T1000 (cell line): ENCODE measurements at places on chromosomes 5 and 9.
A peak's percentile ranks its signal among the peaks of the same experiment; 100 is the strongest.

DNA sequence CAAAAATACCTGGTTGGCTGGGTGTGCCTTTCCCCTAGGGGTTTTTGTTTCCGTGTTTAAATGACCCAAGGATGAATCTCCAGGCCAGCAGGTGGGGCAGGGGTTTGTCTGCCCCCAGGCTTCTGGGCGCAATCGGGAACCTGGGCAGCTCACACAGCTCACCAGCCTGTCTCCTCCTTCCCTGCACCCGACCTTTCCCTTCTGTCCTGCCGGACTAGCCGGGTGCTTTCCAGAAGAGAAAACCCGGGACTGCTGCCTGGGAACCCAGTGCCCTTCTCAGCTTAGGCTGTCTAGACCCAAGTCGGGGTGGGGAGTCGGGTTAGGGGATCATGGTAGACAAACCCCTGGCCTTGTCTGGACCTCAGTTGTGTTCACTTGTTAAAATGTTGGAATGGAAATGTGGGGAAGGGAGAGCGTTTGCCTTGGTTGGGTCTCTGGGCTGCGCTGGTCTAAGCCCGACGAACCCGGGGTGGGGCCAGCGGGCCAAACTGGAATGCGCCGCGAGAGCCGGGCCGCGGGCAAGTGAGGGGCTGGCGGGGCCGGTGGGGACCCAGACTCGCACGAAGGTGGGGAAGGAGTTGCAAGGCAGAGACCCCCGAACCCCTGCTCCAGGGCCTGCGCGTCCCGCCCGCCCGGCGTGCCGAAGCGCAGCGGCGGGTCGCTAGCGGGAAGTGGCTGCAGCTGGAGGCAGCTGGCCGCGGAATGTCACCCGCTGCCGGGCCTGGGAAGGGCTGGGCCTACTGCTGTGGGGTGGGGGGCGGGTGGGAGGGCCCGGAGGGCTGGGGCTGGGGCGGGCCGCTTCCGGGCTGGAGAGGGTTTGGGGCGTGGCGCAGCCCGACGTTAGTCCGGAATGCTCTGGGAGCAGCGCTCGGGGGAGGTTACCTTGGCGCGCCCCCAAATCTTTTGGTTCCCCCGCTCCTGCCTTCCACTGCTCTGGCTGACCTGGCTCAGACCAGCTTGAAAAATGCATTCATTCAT is 84.6 kb downstream of the DAB2IP start:
- DNase-seq = no peak

DNA sequence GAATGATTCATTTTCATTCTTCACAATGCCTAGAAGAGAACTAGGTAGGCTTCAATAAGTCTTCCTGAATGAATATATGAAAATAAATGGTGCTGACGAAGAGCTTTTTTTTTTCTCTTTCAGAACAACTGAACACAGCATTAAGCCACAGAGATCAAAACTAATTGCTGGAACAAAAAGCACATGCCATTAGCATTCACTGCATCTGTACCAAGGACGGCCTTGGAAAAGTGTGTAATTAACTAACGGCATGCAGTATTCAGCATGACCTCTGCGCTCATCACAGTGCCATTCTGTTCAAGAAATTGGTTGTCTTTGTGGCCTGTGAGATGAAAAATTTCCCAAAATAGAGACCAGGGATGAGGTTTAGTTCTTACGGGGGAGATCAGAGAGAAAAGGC is 99.3 kb downstream of the NUDT12 start:
- no peak for DNase-seq

DNA sequence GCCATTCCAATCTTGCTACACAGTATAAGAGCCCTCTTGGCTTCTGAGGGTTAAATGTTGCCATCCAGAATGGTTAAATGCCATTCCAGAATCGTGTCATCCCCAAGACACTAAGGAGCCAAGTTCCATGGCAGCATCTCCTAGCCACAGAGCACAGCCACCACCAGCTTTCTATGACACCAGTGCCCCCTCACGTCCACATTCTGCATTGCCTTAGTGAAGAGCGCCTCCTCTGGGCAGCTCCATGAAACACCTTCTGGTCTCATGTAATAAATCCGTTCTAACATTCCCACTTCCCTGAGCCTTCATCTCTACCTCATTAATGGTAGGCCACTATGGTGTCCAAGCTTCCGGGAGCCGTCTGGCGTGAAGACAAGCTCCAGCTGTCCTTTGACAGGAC is 12.4 kb downstream of the CBY3 start:
- no peak for DNase-seq

- no peak for DNase-seq
Measured at GRCh38 chr9:136824496-136825225, 16.9 kb downstream of the RABL6 start.

- DNase-seq = no peak
Measured at GRCh38 chr5:68273717-68274409, 58.3 kb downstream of the PIK3R1 start.

DNA sequence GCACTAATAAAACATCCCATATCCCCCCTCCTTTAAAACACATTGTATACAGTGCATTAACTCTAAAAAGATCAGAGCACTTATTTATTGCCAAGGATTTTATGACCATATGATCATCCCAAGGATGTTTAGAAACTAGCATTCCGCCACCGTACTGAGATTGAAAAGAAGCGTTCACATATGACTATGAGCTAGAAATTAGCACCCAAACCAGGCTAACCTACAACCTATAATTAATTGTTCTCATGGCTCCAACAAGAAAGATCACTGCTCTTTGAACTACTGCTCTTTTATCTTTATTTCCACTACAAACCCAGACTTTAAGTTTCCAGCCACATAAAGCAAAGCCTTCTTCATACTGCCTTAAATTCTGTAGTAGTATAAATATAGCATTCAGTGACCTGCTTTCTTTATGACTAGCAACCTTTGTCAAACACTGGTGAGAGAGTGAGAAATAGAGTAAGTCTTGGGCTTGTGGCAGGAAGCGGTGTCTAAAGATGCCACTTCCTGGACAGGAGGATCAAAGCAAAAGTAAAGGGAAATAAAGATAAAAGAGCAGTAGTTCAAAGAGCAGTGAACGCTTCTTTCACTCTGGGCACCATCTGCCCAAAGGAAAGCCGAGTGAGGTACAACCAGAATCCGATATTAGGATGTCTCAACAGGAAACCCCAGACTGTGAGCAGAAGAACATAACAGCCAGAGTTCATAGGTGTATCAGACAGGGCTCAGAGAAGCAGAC is 151.1 kb upstream of the ERCC6L2 start:
- no peak for DNase-seq

- DNase-seq = no peak
Measured at GRCh38 chr9:91809581-91810285, 140.3 kb downstream of the ROR2 start.

DNA sequence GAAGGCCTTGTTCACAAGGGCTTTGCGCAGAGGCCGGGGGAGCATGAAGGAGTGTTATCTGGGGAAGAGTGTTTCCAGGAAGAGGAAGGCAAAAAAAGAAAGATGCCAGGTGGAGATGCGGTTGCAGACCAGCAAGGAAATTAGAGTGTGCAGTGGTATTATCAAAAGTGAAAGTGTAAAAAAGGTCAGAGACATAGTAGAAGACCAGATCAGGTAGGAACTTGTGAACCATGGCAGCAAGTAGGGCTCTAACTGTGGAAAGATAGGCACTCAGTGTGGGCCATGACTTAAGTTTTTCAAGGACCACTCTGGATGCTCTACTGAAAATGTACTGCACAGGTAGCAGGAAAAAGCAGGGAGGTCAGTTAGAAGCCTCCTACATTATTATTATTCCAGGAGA is 90.1 kb upstream of the SPOCK1 start:
- DNase-seq = no peak

DNA sequence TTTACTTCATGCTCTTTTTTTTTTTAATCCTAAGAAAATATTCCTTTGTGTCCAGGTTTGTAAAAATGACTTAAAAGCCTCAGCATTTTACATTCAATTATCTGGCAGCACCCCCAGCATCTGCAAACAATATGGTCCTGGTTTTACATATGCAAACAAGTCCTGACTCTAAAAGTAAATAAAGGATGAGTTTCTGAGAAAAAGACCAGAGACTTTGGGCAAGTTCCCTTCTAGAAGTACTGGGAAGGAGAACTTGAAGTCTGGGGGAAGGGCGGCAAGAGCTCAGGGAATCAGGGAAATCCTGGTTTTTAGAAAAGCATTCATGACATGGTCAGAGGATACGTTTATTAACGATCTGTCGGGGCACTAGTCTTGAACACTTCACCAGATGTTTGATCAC is 25.8 kb downstream of the COL23A1 start:
- DNase-seq = no peak

DNA sequence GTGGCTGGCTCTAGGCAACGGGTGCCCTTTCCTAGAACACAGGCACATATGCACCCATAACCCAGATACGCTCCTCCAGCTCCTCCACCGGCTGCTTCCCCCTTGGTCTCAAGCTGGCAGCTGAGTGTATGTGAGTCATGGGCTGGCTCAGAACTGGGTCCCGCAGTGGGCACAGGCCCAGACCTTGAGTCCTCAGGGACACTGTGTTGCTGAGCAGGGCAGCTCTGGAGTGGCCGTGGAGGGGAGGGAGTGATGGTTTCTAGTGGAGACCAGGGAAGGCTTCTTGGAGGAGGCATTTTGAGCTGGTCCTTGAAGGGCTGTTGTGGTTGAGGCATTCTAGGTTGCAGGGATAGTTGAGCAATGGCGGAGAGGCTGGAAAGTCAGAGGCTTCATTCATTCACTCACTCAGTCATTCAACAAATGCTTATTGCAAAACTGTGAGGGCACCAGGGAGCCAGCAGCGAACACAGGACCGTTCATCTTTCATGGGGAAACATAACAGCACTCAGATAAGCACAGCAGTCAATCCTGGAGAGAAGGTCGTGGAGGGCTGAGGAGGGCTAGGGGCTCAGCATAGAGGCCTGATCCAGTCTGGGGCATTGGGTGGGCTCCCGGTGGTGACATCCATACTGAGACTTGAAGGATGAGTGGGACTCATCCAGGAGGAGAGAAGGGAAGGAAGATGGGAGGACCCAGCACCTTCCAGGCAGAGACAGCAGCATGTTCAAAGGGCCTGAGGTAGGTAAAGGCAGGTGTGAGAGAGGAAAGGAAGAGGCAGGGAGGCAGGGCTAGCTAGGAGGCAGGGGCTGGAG is 2.4 kb downstream of the BBLN start:
- DNase-seq = peak; percentile 18

DNA sequence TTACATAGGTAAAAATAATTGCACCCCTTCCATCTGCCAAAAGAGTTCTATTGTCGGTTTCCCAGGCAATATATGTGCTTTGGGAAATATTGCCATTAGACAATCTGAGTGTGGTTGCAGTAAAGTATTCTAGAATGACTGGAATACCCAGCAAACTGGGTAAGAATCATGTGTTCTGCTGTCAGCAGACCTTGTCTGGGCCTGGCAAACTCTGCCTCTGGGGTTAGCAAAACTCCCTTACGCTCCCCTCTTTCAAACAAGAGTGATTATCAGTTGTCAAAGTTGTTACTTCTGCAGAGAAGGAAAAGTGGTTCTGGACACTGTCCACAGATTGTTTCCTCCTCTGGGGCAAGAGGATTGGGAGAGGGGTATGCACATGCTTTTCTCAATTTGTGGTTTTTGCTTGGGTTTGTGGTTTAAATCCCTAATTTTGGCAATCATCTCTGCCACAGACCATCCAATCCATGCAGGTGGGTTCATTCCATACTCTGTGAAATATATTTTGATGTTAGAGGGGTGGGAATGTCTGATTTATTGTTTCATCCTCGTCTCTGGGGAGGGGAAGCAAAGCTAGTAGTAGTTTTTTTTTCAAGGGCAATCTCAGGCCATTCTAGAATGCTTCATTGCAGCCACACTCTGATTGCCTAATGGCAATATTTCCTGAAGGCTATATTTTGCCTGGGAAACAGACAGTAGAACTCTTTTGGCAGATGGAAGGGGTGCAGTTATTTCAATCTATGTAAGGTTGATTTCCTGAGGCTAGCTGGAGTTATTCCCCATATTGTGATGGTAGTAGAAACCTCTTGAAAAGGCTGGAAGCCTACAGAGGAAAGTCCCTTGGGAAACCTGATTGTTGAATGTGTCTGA is 24.0 kb upstream of the TNFSF15 start:
- DNase-seq = no peak

GRCh38 chr9:28289746-28290145 is 716.5 kb upstream of the C9orf72 start:
- DNase-seq = no peak

DNA sequence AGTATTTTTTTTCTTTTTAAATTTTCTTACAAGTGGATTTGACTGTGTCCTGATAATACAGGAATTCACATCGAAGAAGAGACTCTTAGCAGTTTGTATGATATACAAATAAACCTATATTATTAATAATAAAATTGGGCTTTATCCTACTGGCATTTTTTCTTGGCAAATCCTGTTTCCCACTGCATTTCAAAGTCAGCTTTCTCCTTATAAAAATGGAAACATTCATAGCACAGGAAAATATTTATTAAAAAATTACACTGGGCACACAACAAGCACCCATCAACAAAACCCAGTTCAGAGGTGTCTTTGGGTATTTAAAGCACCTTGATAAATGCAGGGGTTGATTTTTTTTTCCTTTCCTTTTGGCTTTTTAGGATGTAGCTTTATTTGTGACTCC is 200.9 kb downstream of the MEF2C start:
- no peak for DNase-seq

DNA sequence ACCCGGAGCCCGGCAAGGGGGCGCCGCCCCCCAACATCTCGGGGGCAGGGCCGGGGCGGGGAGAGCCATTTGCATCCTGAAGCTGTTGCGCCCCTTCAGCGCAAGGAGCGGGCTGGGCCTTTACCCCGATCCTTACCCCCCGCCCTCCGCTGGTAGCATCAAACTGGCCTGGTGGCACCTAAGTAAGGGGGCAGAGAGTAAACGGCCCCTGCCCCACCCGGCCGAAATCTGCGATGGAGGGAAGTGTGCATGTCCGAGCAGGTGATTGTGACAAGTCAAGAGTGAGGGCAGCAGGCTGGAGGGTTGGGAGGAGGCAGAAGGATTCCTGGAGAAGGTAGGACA is 101.2 kb downstream of the ESM1 start:
- DNase-seq = no peak

GRCh38 chr5:118647587-118647986 is 340.8 kb downstream of the DTWD2 start:
- DNase-seq = no peak

DNA sequence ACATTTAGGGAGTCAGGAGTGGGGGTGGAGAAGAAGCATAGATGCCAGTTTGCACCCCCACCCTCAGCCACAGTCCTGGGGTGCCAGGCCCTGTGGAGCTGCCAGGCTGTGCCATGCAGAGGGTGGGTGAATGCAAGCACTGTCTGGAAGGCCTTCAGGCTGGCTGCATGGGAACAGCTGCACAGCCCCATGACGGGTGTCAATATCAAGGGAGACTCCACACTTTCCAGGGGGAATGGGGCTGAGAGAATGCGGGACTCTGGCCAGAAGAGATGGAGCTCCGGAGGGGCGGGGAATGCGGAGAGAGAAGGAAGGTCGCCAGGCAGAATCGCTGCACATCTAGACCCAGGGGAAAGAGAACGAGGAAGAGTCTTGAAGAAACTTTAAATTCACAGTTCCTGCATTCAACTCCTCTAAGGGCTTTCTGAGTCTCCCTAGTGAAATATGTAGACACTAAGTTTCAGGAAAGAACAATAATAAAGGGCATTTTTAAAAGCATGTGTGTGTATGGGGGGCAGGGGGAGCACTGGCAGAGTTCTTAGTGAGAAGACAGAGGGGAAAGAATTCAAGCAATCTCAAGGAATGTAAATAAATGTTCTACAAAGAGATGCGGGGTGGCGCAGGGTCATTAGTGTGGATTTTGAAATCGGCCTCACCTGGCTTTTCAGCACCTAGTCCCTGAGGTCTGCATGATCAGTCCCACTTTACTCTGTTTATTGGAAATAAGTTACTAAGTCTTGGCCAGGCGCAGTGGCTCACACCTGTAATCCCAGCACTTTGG is 59.1 kb downstream of the BOD1 start:
- DNase-seq = no peak

- no peak for DNase-seq
Measured at GRCh38 chr9:99244344-99245260, 22.5 kb downstream of the SEC61B start.

GRCh38 chr5:88380332-88380731 is 111.7 kb upstream of the TMEM161B start:
- DNase-seq = no peak
